Ureter (tissue), 1 donor: ENCODE measurements at places on chromosomes 12 and 14. TPM values are rescaled to one million over a fixed set of nuclear protein-coding genes. Genes with fewer than 3 reads are reported as not detected.

Gene TMEM229B
- 24.7 TPM for total RNA-seq

Gene RPL41
- 5,339 TPM for total RNA-seq

Gene GPR84
- 0.34 TPM for total RNA-seq

Gene OTOGL
- total RNA-seq: 0.57 TPM

Gene EIF2S3B
- total RNA-seq: 0.81 TPM

Gene SRRM4
- not detected for total RNA-seq

Gene GPR65
- 1.3 TPM for total RNA-seq

Gene KRT6A
- total RNA-seq: 28.7 TPM

Gene KRT77
- total RNA-seq: not detected

Gene BEGAIN
- total RNA-seq: 4.2 TPM

Gene CLEC4C
- not detected for total RNA-seq

Gene OTX2
- total RNA-seq: not detected
